ENCODE measurements at places on chromosomes 2 and 18. TPM values are rescaled to one million over a fixed set of nuclear protein-coding genes. Genes with fewer than 3 reads are reported as not detected.

DNA sequence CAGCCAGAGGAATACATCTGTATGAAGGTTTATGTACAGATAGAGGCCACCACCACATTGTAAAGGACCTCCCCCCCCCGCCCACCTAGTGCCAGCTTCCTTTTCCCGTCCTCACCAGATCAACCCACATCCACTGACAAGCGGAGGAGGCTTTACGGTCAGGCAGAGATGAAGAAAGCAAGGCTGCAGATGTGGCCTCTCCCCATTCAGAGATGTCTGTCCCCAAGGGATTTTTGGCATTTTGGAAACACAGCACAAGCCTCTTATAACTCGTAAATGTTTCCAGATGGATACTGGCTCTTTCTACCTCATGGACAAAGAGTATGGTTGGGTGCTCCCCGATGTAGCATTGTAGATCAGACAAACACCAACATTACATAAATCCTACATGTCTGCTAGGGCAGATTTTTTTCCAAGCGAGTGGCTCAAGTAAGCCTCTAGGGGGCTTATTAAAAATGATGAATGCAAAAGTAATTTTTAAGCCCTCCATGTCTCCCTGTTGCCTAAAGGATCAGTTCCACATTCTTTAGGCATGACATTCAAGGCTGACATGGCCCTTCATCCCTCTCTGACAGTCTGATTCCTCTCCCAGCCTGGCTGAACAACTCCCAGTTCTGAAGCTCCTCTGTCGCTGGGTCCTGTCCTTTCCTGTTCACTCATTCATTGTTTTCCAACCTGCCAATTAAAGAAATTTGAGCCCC is 11.7 kb downstream of the VIT start:
- no peaks in the 10 kb centered on the region for H3K36me3 ChIP-seq
- H3K4me3 ChIP-seq = no peak overlapping the region
- no peak for DNase-seq
- no peaks in the 10 kb centered on the region for H3K27me3 ChIP-seq

DNA sequence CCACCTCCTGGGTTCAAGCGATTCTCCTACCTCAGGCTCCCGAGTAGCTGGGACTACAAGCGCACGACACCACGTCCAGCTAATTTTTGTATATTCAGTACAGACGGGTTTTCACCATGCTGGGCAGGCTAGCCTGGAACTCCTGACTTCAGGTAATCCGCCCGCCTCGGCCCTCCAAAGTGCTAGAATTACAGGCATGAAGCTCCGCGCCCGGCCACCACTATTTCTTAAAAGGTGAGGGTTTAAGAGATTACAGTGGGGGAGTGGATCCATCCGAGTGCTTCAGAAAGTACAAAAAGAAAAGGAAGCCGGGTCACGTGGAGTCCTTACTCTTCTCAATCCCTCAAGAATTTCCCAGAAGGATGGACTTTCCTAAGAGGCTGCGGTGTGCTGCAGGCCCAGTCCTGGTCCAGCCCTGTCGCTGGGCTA is 146.9 kb downstream of the ANKRD44 start:
- H3K27ac ChIP-seq = no peak overlapping the region
- H3K4me1 ChIP-seq = peaks cover 57% of the 10 kb centered on the region
- DNase-seq = no peak
- H3K4me3 ChIP-seq = no peak overlapping the region

DNA sequence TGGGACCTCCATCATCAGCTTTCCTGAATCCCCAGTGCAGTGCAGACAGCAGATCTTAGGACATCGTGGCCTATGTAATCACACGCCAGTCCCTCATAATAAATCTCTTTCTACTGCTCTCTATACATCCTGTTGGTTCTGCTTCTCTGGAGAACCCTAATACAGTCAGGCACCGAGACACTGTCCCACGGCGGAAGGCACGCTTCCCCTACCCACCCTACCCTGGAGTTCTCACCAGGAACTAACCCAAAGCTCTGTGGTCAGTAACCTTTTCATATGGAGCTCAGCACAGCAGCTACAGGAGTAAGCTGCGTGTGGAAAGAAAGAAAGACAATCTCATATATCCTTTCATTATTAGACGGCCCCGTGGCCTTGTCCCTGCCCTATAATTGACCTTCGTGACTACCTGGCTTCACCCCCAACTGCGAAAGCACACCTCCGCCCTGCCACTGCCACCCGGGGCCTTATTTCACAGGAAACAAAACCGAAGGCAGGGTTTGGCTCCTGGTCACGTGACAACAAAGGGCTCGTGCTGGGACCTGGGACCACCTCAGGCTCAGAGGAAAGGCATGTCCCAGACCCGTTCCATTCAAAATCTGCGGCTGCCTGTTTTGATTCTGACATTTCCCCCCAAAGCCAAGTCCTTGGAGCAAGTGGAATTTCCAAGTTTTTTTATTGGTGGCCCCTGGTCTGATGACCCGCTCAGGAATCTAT is 99.7 kb upstream of the ODC1 start:
- H3K27me3 ChIP-seq = peaks cover 5% of the 10 kb centered on the region
- DNase-seq = no peak
- no peak overlapping the region for H3K27ac ChIP-seq

RASGRP3 gene
- total RNA-seq = 16.2 TPM

CKAP2L gene
- not detected for total RNA-seq

All from thoracic aorta (tissue), 2 donors.